ENCODE measurements at places on chromosomes 6 and 20.

DNA sequence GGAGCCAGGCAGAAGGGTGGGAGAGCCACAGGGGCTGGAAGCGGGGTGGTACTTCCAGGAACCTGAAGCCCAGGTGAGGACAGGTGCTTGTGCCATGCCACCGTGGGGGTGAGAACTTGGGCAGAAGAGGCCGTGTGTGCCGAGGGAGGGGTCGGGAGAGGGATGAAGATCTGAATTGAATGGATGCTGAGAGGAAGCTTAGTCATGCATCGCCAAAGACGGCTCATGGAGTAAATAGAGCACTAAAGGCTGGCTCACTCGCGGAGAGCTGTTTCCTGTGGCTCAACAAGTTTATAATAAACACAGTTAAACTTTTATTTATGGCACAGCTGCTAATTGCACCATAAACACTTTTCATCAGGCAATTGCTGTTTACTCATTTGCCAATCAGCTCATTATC, 21.7 kb upstream of the MYT1 start:
- DNase-seq = no peak

DNA sequence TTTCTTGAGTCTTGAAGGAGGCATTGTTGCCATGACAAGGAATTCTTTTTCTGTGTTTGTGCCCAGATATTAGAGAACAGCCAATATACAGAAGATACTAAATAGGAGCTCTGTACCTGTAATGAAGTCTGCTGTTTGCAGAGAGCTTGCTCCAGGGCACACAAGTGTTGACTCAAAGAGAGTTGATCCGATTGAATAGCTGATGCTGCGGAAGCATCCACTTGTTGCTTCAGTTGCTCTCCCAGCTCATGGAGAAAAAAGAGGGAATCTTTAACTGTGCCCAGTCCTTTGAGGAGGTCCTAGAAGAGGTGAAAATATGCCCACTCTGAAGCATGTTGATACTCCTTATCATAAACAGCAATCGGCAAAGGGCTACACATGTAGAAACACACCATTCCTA, 411.4 kb downstream of the ESR1 start:
- no peak for DNase-seq

GRCh38 chr6:20447581-20448132, 46.0 kb downstream of the E2F3 start:
- DNase-seq = no peak

- DNase-seq = no peak
Measured at GRCh38 chr6:159064477-159064876, 19.7 kb upstream of the TAGAP start.

DNA sequence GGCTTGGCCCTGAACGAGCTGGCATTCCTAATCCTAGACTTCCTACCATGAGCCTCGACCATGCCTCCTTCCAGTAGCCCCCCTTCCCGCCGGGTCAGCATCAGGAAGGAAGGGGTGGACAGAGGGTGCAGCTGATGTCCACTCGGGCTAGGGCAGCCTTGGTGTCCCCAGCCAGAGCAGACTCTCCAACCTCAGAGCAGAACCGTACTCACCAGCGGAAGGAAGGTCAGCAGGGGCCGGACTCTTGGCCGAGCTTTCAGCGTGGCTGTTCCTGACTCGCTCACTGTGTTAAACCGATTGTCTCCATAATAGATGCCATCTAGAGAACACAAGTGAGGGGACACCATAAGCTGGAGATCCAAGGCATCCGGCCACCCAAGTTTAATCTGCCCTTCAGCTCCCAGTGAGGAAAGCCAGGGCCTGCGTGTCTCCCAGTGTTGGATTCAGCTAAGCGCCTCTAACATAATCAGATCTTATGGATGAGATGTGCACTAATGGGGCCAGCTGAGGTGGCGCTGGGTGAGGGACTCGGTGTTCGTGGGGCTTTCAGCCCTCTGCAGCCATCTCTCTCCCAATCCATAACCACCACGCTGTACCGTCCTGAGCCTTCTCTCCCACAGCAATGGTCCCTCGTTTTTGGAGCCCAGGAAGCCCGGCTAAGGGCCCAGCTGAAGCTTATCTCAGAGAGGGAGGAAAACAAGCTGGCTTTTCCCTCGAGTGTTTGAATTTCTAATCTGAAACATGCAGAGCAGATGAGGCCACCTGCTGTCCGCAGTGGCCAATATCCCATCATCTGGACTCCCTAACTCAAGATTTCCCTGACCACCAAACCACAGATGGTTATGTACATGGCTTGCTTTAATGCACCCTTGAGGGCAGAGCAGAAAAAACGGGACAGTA, 13.7 kb downstream of the C6orf132 start:
- DNase-seq = no peak

DNA sequence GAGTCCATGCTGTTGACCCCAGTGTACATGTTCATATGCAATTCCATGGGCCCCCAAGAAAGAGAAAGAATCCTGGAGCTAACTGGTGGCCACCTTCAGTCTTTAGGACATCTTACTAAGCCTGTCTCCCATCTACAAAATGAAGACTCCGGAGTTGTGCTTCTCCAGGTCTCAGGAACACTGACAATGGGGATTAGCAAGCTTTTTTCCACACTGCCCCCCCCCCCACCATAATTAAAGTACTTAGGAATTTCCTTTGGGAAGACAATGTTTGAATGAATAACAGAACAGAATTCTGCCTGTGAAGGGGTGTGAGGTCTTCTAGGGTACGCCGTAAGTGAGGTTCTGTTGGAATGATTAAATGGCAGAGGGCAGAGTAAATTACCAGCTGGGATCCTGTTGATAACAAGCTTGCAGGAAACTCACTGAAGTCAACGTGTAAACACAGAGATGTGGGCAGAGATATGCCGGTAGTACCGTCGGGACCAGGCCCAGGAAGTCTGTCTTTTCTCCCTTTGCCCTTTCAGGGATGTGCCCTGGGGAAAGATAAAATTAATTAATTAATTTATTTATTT, 63.1 kb downstream of the ANKRD6 start:
- no peak for DNase-seq

DNA sequence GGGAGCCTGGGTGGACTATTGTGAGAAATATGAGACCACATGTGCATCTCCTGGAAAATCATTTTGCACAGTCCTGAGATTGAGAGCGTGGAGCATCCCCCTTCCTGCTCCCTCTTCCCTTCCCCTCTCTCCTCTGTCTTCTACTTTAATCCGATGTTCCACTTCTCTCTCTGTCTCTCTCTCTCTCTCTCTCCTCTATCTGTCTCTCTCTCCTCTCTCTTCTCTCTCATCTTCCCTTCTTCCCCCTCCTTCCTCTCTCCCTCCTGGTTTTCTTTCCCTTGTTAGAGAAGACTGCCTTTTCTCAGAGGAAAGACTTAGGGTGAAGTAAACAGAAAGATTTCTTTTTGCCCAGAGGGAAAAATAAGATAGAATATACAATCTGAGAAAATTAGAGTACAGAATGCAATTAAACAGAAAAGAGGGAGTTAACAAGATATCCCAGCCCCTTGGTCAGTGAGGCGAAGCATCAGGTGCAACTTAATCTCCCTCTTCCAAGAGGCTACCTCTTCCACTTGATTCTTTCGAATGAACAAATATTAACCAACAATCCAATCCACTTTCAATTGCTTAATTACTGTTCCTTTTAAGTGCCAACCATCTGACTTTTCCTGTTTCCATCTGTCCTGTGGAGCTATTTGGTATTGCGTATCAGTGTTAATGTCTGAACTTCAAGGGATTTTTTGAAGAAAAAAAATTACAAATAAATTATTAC, 14.6 kb downstream of the KHDC1 start:
- DNase-seq = no peak

DNA sequence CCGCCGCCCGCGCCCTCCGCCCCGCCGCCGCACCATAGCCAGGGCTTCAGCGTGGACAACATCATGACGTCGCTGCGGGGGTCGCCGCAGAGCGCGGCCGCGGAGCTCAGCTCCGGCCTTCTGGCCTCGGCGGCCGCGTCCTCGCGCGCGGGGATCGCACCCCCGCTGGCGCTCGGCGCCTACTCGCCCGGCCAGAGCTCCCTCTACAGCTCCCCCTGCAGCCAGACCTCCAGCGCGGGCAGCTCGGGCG, 1.5 kb downstream of the FOXC1 start:
- no peak for DNase-seq

DNA sequence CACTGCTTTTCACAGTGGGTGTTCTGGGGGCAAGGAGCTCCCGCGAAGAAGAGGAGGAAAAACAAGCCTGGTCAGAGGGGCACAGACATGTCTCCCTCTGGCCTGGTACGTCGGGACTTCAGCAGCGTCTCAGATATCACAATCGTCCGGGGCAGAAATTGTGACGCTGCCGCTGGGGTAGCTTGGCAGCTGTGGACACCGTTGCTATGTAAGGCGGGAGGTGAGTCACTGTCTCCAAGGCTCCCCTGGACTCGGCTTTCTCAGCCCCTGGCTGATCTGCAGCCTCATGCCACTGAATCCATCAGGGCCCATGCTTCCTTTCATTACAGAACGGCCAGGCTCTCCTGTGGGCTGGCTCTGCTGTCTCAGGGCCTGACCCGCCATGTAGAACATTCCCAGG, 98.7 kb downstream of the SULF2 start:
- no peak for DNase-seq

DNA sequence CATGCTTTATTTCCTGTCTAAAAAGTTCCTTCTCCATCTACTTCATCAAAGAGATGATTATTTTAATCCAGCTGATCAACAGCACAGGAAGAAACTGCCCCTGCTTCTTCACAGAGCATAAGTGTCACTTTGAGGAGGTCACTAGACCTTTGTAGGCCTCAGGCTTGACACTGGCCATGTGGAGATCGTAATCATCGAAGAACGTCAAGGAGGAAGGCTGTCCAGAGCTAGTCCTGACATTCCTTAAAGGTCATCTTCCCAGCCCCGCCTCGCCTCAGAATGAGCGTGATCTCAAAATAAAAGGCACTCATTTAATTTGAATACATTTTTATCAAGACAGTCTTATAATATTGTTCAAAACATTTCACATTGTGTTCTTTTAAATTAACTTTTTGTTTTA, 445.7 kb upstream of the CDH4 start:
- DNase-seq = no peak

- DNase-seq = no peak
Measured at GRCh38 chr6:34115915-34116314, 30.0 kb downstream of the GRM4 start.

GRCh38 chr6:106910999-106911949, 63.3 kb downstream of the CD24 start:
- DNase-seq = no peak

GRCh38 chr6:12536416-12536815, 180.2 kb upstream of the PHACTR1 start:
- no peak for DNase-seq

GRCh38 chr6:166346965-166347364, 4.6 kb upstream of the SFT2D1 start:
- DNase-seq = no peak

- no peak for DNase-seq
Measured at GRCh38 chr6:35327349-35328027, 14.9 kb upstream of the PPARD start.

GRCh38 chr6:35809809-35810208, 4.7 kb downstream of the LHFPL5 start:
- no peak for DNase-seq

- DNase-seq = no peak
Measured at GRCh38 chr20:52747845-52748284, 224.3 kb upstream of the TSHZ2 start.

DNA sequence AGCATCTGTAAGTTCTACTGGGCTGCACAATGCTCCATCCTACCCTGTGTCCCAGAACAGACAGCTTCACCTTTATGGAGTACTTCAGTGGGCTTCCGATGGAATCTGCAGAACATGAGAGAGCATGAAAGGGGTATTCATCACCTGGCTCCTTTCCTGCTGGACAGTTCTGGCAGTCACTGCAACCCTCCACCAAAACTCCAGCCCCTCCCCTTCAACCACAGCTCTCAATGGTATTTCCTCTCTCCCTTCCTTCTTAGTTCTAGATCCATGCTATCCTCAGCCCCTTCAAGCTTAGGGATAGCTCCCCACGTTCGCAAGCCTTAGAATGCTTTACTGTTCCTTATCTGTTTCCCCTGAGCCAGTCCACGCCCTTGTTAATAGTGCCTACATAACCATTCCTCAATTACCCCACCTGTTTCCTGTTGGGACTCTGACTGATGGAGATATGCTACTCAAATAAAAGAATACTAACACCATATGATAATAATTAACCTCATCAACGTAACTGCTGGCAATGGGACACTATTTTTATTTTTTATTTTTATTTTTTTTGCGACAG, 26.8 kb downstream of the TRAM2 start:
- no peak for DNase-seq

- no peak for DNase-seq
Measured at GRCh38 chr20:59987135-59987534, 28.9 kb downstream of the CDH26 start.

GRCh38 chr6:111441678-111442243, 41.3 kb downstream of the REV3L start:
- DNase-seq = no peak

DNA sequence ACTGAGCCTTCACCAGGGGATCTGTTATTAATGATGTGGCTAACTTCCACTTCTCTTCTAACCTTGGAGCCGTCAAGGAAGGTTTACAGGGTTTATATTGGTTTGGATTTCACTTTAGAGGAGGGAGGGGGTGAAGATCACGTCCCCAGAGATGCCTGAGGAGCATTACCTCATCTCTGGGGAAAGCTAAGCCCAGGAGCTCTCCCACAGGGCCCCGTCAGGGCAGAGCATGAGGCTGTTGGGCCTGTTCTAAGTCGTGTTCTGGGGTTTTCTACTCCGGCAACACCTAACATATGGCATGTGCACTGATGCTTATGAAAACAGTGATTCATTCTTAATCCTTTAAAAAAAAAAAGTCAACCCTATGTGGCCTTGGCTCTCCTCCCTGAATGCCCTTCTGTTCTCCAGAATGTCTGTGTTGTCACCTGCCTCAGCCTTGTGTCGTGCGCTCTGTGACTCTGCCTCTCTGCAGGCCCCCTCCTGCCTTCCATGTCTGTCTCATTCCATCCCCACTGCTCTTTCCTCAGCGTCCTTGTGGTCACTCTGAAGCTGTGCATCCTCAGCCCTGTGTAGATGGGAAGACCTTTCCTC, 97.4 kb upstream of the JARID2 start:
- DNase-seq = peak; percentile 25
